Tibial artery (tissue), 4 donors: ENCODE measurements at places on chromosomes 5 and 9.
A peak's percentile ranks its signal among the peaks of the same experiment; 100 is the strongest.

DNA sequence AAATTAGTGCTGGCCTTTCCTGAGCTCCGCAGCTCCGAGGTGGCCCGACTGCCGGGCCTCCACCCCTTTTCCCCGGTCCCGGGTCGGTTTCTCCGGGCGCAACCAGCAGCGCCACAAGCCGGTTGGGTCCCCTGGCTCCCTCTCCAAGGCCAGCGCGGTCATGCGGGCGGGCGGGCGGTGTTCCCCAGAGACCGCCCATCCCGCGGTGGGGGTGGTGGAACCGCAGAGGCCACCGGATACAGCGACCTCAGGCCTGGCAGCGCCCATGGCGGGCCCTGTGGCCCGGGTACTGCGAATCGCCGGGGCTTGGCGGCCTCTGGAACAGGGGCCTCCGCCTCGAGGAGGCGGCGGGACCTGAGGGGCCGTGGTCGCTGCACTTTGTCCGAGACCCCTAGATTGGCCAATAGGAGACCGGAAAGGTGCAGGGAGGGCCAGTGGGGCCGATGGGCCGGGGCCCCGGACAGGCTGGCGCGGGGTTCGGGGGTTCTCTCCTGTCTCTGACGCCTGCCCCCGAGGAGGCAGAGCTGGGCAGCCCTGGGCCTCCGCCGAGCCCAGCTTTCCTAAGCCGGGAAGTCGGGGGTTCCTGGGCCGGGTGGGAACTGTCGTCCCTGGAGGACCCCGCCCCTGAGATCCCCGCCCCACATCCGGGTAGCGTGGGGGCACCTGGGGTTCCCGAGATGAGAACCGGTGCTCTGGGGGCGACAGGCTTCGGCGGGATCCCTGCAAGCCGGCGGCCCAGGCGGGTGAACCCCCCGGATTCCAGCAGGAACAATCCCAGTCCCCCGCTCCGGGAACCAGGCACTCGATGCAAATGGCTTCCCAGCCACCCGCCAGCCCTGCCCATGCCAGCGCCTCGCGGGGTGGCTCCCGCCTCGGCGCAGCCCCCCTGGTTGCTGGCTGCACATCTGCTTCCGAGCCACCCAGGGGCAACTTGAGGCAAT, 293.9 kb downstream of the ZSWIM6 start:
- DNase-seq, result peak; percentile 66

DNA sequence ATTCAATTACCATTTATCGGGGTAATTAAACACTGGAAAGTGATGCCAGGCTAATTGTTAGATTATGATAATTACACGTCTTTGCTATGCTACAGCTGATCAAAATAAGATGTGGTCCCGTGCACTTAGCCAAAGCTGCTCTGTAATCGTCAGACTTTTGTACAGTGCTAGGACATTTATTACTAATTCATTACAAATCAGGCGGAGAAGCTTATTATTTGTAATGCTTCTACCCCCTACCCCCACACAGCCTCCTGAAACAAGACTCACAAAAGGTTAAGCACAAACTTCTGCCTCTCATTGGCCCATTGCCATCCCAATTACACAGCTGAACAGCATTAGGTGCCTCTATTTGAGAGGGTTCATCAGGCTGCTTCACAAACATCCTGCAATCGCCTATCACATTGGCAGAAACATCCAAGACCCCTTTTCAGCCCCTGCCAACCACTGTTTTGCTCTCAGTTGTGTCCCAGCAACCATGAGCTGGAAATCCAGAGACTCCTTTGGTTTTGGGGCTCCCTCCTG, 232.7 kb downstream of the EFNA5 start:
- no peak for DNase-seq

DNA sequence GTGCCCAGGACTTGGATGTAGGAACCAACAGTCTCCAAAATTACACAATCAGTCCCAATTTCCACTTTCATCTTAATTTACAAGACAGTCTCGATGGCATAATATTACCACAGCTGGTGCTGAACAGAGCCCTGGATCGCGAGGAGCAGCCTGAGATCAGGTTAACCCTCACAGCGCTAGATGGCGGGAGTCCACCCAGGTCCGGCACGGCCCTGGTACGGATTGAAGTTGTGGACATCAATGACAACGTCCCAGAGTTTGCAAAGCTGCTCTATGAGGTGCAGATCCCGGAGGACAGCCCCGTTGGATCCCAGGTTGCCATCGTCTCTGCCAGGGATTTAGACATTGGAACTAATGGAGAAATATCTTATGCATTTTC, 837 bp downstream of the PCDHB2 start:
- no peak for DNase-seq

GRCh38 chr9:34510497-34511468, 12.0 kb downstream of the ENHO start:
- DNase-seq, result no peak

DNA sequence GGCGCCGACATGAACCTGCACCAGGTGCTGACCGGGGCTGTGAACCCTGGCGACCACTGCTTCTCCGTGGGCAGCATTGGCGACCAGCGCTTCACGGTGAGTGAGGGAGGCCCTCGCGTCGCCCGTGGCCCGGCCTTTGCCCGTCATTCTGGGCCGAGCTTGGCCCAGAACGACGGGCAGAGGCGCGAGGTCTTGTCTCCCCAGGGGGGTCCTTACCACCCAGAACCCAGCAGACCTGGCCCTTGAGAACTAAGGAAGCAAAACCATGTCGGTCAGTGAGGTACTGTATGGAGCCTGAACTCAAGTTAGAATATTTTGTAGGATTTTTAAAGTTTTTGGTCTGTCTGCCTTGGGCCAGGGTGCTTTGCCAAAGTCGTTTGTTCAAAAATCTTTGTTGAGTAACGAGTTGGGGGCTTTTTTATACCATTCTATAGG, 691 bp downstream of the DMXL1 start:
- DNase-seq, result no peak

- no peak for DNase-seq
Observed at GRCh38 chr9:93907551-93908199, 47.5 kb downstream of the BARX1 start.

- DNase-seq, result peak; percentile 40
Observed at GRCh38 chr5:42951293-42951840, 88.8 kb downstream of the ANXA2R start.

DNA sequence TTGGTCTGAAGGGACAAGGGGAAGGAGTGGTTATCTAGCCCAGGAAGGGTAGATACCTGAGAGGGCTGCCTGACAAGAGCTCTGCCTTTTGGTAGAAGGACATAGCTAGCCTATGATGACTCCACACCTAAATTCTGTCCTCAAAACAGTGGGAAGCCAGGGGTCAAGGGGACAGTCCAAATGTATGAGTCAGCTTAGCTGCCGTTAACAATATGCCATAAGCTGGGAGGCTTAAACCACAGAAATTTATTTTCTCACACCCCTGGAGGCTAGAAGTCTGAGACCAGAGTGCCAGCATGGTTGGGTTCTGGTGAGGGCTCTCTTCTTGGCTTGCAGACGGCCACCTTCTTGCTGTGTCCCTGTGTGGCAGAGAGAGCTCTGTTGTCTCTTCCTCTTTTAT, 306.4 kb downstream of the NTRK2 start:
- no peak for DNase-seq

- DNase-seq, result no peak
Observed at GRCh38 chr9:21964925-21965385, 29.2 kb downstream of the CDKN2A start.

GRCh38 chr9:71721855-71722254, 46.5 kb downstream of the CEMIP2 start:
- DNase-seq, result no peak

DNA sequence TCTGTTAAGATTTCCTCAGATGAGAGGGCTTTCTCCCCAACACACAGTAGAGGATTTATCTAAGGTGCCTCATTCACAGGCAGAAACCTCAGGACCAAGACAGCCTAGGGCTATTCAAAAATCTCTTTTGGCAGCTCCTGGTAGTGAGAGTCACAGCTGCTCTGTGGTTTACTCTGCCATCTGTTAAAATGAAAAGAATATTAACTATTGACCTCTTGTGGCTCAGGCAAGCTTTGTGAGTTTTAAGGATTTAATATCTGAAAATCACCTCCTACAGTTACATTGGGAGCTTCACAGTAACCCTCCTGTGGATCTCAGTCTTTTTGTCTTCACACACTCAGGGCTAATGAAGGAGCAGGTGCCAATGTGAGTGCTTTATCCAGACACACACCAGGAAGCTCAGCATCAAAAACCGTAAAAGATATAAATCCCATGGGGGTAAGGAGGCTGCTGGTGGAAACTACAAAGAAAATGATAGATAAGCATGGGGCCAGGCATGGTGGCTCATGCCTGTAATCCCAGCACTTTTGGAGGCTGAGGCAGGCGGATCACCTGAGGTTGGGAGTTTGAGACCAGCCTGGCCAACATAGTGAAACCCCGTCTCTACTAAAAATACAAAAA, 29.7 kb downstream of the PPP1R2B start:
- no peak for DNase-seq

DNA sequence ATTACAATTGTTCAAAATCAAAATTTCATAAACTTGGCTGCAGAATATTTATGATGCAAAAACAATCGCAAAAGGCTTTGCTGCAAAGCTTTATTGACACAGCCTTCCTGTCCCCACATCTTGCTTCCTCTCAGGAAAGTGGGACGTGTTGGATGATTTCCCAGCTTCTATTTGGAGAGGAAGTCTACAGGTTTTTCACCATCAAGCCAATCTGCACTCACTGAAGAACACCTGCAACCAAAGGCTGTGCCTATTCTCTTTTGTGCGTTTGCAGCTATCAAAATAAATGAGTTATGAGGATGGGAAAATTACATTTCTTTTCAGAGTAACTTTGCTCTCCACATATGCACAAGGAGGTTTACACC, 214.4 kb downstream of the PLK2 start:
- DNase-seq, result no peak

GRCh38 chr5:145141534-145141933, 693.6 kb downstream of the PRELID2 start:
- no peak for DNase-seq

- DNase-seq, result no peak
Observed at GRCh38 chr9:95207403-95207802, 110.1 kb downstream of the FANCC start.

- DNase-seq, result no peak
Observed at GRCh38 chr9:13479096-13479495, 199.6 kb upstream of the MPDZ start.

DNA sequence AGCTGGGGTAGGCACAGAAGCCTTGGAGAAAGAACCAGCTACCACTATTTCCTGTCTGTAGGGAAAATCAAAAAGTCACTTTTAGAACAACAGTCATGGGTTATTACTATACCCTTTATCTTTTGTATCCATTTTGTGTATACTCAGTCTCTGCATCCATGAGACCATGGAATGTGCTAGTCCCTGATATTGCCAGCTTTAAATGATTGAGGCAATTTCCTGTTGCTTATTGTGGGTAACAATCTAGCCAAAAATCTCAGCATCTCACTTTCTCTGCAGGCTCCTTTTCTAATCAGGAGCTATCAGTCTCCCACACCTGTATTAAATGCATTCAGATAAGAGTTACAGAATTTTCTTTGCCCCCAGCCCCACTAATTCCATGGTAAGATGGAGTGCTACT, 968 bp upstream of the KDM3B start:
- DNase-seq, result no peak

DNA sequence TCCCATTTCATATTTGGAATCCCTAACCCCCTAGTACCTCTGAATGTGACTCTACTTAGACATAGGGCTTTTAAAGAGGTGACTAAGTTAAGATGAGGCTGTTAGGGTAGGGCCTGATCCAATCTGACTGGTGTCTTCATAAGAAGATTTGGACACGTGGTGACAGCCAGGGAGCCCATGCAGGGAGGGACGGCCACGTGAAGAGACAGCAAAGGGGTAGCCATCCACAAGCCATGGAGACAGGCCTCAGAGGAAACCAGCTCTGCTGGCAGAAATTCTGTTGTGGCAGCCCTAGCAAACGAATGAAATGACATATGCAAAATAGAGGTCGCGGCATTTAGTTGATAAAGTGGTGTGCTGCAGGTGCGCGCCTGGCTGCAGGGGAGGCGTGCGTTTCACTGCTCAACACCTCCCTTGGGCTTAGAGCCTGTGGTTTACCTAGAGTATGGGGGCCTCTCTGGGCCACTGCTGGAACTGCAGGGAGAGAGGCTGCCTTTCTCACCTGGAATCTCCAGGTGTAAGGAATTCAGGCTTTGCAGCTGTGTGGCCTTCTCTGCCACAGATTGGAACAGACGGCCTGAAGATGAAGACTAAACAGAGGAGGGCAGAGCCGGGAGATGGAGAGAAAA, 7.1 kb upstream of the AFAP1L1 start:
- no peak for DNase-seq

DNA sequence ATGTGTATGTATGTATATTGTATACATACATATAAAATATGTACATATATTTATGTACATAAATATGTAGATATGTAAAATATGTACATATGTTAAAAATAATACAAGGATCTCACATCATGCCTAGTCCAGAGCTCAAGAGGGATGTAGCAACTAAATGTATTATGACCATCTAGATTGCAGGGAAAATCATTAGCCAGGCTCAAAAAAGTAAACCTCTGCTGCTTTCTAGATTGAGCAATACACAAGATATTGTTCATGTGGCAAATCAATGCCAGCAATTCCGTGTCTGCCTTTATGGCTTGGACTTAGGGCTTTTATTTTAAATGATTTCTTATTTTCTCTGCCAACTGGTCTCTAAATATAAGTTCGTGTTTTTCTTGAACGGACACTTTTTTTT, 65.2 kb downstream of the RAI14 start:
- no peak for DNase-seq

GRCh38 chr9:19498015-19498414, 89.2 kb downstream of the ACER2 start:
- no peak for DNase-seq

DNA sequence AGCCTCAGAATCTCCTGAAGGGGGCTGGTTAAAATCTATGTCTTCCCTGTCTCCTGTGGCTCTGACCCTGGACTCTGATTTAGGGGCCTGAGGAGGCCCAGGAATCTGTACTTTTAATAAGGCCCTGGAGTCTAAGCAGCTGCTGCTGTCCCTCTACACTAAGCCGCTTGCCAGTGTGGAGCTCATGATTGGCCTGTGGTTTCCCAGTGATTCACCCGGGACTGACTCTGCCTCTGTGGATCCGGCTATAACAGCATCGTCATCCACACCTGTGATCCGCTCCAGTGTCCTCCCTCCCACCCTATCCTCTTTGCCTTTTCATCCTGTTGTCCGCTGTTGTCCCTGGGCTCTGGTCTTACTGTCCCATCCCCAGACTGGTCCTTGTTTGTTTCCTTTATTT, 3.7 kb downstream of the SLC31A2 start:
- no peak for DNase-seq

DNA sequence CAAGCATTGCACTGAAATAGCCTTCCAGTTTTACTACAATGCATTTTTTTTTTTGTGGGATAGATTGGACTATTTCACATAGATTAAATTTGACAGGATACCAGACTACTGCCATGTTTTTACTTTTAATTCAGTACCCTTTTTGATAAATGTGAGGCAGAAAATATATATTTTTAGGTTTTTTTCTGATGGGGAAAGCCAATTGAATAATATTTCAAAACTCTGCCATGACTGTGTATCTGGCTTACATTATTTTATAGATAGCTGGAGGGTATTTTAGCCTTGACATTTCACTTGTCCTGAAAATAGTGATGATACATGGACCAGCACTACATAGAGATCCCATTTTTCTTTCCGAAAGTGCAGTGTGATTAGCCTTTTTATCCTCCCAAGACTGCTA, 133.5 kb upstream of the PRR16 start:
- DNase-seq, result no peak
